Activated naive CD4-positive, alpha-beta T cell (primary cell): ENCODE measurements at places on chromosomes 6 and 20.

DNA sequence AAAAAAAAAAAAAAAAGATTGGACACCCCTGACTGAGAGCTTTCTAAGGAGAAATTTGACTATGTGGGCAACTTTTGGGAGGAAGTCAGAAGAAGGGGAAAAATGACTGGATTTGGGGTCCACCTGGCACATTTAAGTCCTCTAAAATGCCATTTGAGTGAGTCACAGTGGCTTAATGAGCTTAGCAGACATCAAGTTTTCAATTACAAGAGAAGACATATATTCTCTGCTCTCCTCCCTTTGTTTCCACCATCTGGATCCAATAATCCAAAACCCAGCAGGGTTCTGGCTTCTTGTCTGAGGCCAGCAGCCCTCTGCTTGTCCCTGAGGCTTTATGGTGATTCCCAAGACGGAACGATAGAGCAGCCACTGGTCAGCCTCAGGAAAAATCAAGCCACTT is 6.9 kb downstream of the PI3 start:
- DNase-seq, result no peak

DNA sequence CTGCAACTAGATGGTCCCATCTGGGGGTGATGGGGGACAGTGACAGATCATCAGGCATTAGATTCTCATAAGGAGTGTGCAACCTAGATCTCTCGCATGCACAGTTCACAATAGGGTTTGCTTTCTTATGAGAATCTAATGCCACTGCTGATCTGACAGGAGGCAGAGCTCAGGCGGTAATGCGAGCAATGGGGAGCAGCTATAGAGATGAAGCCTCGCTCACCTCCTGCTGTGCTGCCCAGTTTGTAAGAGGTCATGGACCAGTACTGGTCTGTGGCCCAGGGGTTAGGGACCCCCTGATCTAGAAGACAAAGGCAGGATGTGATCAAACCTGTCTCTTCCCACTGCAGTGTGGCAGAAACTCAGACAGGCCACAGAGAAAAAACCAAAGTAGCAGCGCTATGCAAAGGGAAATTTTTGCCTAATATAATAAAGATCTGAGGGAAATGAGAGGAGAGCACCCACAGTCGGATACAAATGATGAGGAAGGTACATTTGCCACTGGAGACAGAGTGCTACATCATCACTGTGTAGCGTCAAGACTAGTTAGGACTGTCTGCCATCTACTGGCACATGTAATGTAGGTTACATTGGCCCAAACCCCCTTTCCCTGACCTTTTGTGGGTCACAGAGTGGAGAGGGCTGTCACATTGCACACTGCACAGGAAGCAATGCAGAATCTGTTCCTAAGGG is 4.1 kb upstream of the LY86 start:
- no peak for DNase-seq

DNA sequence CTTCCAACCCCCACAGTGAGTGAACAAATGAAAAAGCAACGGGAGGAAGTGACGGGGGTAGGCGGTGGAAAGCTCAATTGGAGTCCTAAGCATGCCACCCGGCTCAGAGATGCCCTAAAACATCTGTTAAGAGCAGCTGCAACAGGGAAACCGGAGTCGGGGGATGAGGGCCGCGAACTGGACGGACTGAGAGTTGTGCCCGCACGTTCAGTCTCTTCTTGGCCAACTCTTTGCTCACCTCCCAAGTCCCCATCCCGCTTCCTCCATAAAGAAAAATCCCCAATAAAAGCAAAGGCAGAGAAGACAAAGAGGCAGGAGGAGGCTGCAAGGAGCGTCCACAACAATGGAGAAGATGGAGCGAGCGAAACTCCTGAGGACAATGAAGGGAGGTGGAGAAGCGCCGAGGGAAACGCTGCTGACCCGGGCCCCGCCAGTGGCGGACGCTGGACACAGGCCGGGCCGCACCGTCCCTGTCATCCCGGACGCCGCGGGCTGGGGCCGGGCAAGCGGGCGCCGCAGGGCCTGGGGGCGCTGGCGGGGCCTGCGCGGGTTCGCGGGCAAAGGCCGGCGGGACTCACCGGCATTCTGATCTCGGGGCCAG is 600 bp downstream of the SEC63 start:
- peak; percentile 25 for DNase-seq

DNA sequence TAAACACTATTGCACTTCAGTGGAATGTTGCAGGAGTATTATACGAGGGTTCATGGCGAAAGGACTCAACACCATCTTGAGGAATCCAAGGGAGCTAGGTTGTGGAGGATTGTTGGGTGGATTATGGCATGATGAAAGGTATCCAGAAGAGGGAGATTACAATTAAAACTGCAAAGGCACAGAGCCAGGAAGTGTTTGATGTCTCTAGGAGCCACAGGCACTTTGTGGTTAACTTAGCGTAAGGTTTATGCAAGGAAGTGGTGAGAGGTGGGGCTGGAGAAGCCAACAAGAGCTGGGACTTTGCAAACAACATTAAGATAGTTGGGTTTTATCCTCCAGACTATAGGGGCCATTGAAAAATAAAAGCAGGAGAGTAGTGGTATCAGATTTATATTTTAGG is 86.6 kb upstream of the TPD52L1 start:
- no peak for DNase-seq

DNA sequence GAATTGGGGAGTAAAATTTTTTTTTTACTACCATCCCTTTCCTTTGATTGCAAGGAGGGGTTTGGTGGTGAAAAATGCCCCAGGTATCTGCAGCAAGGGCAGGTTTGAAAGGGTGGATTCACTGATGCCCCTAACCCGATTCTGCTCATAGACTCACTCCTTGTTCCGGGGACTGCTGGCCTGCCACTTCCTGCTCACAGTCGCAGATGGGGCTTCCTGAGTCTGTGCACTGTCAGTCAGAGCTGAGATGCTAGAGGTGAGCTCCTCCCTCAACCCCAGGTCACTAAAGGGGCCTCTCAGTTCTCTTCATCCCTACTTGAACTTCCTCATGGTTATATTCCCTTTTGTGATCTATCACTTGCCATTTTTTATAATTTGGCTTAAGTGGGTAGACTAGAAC is 357.9 kb downstream of the FARS2 start:
- peak; percentile 7 for DNase-seq

DNA sequence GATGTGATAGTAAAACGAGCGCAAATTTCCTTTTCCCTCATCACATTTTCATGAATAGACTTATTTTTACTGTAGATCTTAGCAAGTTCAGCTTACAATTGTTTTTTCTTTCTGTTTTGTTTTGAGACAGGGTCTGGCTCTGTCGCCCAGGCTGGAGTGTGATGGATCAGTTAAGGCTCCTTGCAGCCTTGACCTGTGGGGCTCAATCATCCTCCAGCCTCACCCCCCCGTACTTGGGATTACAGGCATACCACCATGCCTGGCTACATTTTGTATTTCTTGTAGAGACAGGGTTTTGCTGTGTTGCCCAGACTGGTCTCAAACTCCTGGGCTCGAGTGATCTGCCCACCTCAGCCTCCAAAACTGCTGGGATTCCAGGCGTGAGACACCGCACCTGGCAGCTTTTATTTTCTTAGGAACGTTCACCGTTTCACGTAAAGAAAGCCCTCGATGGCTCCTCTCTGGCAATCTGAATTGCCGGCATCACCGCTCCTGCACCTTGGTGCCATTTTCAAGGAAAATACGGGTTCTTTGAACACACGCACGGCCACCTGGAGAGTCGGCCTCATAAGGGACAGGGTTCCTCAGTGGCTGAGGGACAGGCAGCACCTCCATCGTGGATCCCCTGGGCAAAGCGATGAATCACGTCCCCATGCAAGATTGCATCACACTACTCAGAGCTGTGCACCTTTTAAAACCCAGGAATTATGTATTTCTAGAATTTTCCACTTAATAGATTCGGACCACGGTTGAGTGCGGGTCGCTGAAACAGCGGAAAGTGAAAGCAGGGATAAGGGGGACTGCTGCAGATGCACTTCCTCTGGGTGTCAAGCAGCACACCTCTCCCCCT is 78.7 kb downstream of the IRF4 start:
- DNase-seq, result no peak

DNA sequence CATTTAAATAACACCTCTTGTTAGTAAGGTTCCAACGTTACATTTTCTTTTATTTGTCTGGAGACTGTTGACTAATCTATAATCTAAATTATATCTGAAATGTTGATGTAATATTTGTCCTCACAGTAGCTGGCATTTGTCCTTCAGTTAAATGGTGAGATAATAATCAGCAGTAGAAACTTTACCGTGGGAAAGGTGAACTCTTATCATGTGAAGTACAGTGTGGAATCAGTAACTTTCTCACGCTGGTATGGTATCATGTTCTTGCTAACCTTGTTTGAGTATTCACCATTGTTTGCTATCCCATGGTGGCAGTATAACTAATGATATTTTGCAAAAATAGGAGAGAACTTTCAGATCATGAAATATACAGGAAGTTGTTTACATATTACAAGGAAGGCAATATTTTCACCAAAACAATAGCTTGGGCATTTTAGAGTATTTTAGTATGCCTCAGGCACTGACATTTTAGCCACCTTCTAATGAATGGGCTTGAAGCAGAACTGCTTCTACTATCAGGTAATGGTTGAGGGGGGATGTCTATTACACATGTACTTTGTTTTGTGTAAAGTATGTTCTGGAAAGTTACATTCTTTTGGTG is 4.8 kb downstream of the GMNN start:
- no peak for DNase-seq

DNA sequence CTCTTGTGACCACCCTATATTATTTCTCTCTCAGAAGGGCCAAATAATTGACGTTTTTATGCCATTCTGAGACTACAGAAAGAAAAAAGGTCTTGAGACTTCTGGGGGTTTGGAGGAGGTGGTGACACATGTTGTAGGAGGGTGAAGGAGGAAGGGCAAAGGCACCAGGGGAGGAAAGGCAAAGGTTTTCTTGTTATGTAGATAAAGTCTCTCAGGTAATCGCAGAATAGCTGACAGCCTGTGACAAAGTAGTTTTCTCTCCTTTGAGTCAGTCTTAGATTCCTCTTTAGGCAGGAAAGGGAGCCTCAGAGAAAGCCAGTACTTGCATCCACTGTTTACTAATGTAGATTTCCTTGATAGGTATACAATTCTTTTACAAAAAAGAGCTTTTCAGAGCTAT is 23.6 kb downstream of the OR2B2 start:
- no peak for DNase-seq
